ENCODE measurements at places on chromosomes 3 and 15.

DNA sequence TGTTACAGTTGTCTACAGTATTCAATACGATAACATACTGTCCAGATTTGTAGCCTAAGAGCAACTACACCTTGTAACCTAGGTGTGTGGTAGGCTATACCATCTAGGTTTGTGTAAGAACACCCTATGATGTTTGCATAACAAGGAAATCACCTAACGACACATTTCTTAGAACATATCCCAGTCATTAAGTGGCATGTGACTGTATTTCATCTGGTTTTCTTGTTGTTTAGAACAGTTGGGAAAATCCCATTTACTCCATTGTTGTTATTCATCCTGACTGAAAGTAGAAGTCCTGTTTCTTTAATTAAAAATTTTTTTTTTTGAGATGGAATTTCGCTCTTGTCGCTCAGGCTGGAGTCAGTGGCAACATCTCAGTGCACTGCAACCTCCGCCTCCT lies 31.3 kb downstream of the LRRC28 start:
- no peak for DNase-seq

- no peak for DNase-seq
Measured at GRCh38 chr3:68985146-68985790, 28.2 kb downstream of the EOGT start.

DNA sequence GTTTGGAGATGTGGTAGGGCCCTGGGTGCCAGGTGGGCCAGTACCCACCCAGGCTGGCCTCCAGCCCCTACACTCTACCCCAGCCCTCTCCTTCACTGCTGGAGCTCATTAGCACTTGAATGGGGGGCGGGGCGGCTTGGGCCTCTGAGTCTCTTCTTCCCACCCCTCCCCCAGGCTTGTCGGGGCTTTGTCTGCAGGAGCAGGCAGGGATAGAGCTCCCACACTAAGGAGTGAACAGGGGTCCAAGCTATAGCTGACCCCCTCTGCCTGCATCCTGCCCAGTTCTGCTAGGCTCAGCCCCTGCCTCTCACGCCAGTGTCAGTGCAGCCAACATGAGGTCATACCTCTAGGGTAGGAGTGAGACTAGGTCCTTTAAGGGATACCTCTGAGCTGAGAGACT lies 5.2 kb downstream of the GNAI2 start:
- no peak for DNase-seq

DNA sequence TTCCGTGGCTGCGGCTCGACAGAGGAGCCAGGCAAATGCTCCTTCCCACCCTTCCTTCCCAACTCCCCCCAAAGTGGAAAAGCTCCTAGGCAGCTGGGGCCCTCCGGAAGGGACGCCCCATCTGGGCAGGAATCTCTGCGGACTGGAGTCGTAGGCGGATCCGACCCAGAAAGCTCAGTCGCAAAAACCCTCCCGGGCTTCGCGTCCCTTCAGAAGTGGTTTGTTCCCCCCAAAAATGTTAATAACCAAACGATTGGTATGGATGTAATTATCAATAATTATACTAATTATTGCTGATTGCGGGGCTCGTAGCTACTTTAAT lies 3.8 kb downstream of the RNU6-1 start:
- no peak for DNase-seq

DNA sequence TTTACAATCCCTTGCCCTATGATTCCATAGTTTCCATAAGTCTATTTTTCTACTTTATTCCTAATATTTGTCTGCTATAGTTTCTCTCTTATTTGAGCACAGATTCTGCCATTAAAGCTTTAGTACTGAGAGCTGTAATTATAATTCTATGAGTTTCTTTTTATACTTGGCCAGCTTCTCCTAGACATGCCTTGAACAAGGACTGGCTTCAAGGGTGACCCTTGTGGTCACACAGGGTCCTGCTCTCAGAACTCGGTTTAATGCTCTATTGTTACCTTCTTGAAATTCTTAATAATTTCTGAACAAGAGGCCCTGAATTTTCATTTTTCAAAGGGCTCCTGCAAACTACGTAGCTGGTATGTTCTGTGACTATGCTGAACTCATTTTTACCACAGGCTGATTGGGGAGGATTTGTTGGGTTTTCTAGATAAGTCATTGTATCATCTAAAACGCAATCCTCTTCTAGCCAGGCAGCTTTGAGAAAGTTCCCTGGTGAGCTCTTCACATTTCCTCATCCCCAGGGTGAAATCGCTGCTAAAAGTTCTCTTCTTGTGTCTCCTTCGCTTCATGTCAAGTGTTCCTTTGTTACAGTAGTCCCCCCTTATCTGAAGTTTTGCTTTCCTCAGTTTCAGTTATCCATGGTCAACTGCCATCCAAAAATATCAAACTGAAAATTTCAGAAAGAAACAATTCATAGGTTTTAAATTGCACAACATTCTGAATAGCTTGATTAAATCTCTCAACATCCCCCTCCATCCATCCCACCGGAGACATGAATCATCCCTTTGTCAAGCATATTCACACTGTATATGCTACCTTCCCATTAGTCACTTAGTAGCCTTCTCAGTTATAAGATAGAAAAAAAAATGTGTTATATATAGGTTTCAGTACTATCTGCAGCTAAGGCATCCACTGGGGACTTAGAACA lies 12.6 kb upstream of the PLCL2 start:
- no peak for DNase-seq

DNA sequence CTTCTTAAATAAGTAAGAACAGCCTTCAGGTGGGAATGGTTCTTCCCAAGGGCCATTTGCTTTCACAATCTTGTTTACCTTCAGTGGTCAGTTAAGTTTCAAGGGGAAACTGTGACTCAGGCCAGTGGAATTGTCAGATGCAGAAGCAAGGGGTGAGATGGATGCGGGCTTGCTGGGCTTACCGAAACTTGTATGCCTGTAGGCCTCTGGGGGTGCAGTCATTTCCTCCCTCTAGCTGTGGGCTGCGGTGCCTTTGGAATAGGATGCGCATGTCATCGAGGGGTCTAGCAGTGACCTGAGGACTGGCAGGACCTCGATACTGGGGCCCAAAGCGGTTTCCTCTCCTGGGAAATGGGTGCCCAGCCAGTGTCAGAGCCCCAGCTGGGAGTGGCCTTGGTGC lies 121.6 kb downstream of the EEFSEC start:
- DNase-seq, result no peak

- no peak for DNase-seq
Measured at GRCh38 chr3:179852142-179852905, 184.4 kb downstream of the PEX5L start.

GRCh38 chr3:186427627-186428281 lies 65.7 kb upstream of the DGKG start:
- peak; percentile 31 for DNase-seq

DNA sequence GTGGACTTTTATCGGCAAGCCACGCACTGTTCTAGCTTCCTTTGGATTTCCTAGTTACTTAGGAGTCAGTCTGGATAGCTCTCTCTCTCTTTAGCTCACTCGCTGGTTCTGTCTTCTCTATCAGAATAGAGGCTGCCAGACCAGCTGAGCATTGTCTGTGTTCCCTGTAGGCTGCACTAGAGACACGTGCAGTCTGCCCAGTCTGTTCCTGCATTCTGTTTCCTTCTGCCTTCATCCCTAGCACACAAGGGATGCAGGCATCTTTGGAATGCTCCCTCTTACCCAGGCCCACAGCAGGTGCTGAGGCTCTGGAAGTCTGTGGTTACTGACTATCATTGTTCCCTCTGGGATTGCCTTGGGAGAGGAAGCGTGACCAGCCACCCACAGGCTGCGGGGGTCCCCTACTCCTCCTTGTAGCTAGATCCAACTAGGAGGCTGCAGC lies 322.8 kb downstream of the ZNF621 start:
- no peak for DNase-seq

GRCh38 chr3:78871048-78871447 lies 896.8 kb downstream of the ROBO1 start:
- no peak for DNase-seq

- DNase-seq, result no peak
Measured at GRCh38 chr3:166351461-166351860, 514.2 kb upstream of the BCHE start.

DNA sequence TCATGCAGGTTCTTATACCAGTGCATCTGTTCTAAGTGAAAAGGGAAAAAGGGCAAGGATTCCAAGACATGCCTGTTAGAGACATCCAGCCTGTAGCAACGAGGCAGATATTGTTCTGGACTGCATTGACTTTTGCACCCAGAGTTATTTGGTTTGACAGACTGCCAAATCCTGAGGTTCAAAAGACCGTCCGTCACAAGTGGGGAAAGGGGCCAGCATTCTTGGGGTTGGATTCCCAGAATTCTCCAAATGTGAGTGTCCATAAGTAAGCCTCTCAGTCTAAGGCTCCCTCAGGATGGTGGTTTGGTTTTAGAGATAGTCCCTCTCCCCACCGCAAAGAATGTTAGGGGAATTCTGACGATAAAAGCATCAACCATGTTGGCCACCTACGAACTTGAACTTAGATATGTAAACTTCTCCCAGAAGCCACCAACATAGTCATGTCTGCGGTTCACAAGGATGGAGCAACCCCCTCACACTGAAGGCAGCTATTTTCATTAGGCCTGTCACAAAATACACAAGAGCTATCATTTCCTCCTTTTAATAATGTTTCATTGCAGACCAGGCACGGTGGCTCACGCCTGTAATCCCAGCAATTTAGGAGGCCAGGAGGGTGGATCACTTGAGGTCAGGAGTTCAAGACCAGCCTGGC lies 13.6 kb upstream of the LACTB start:
- DNase-seq, result no peak

DNA sequence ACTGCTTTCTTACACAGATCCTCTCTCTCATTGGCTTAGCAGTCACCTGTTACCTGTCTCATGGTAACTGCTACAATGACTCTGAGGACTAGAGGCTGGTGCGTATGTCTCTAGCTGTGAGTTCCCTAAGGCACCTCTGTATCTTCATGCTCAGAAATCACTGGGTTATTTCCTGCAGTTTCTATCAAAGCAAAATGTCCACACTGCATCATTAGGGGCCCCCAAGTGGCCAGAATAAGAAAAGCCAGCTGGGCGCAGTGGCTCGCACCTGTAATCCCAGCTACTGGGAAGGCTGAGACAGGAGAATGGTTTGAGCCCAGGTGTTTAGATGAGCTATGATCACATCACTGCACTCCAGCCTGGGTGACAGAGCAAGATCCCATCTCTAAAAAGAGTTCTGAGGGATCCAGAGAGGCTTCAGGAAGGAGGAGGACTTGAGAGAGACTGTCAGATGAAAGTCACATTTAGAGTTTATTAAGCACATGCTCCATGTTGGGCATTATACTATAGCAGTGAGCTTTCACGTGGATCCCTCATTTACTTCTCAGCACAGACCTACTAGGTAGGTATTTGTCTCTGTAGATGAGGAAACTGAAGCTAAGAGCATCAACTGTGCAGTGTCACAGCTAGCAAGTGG lies 2.3 kb upstream of the VPS18 start:
- DNase-seq, result no peak

- peak; percentile 25 for DNase-seq
Measured at GRCh38 chr3:141368062-141368924, at the start of gene ZBTB38. Gene ZBTB38 (plus strand): TSS chr3:141368504. CDS start chr3:141442389, 73,885 bp downstream.

- no peak for DNase-seq
Measured at GRCh38 chr3:146223401-146224373, 27.2 kb downstream of the PLSCR4 start.

DNA sequence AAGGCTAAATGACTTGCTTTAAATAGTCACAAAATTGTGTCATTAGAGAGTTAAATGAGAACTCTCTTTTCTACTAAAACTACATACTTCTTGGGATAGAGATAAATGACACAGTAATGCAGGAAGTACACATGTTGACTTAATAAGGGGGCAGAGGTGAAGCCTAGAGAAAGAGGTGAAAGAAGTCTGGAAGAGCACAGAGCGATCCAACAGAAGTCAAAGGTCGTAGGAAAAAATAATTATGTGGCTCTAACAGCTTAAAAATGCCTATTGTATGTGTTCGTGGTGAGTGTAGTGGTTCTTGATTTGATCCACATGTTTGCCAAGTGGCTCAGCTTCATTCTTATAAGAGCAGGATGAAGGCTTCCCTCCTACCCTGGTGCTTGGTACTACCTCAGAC lies 61.7 kb downstream of the TMEM212 start:
- DNase-seq, result no peak

GRCh38 chr15:72599855-72600464 lies 54.5 kb upstream of the GOLGA6B start:
- peak; percentile 26 for DNase-seq

DNA sequence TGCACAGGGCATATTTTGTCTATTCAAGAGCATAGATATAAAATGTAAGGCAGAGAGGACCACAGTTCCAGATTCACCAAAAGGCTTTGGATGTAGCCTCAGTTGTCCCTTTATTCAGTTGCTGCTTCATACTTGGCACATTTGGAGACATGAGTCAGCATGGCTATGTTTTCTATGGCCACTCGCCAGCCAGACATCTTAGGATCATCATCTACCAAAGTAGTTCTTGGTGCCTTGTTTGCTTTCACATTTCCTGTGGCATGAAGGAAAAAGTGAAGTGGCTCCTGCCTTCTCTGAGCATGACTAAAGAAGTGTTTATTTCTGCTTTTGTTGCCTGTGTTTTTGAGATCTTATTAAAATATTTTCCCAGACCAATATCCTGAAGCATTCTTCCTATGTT lies 7.2 kb downstream of the SUSD5 start:
- DNase-seq, result no peak

- no peak for DNase-seq
Measured at GRCh38 chr3:41629986-41630385, 331.9 kb downstream of the ULK4 start.

DNA sequence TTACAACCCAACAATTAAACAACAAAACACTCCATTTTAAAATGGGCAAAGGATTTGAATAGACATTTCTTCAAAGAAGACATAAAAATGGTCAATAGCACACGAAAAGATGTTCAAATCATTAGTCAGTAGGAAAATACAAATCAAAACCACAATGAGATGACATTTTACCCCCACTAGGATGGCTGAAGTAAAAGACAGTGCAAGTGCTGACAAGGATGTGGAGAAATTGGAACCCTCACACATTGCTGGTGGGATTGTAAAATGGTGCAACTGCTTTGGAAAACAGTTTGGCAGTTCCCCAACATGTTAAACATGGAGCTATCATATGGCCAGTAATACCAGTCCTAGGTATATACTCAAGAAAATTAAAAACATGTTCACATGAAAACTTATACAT lies 11.6 kb downstream of the GALNT15 start:
- no peak for DNase-seq

- DNase-seq, result no peak
Measured at GRCh38 chr3:195807681-195808121, 4.0 kb downstream of the MUC4 start.

DNA sequence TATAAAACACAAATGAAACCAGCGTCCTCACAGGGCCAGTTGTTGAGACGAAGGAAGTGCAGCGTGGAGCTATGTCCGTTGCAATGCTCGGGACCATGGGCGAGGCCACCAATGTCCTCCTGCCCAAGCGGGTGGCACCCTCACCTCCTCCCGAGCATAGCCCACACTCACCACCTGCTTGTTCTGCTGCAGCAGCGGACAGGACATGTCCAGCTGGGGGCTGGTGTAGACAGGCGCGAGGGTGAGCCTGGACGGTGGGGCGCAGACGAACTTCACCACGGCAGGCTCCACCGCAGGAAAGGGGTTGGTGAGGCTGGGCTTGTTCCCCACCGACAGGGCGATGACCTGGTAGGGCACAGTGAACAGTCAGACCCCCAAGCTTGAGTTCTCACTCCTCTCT lies 62.1 kb downstream of the NUP210 start:
- DNase-seq, result no peak

Data from hematopoietic multipotent progenitor cell (in vitro differentiated cells).